KBM-7 (cell line): ENCODE measurements at places on chromosomes 3 and 15.
A peak's percentile ranks its signal among the peaks of the same experiment; 100 is the strongest.

DNA sequence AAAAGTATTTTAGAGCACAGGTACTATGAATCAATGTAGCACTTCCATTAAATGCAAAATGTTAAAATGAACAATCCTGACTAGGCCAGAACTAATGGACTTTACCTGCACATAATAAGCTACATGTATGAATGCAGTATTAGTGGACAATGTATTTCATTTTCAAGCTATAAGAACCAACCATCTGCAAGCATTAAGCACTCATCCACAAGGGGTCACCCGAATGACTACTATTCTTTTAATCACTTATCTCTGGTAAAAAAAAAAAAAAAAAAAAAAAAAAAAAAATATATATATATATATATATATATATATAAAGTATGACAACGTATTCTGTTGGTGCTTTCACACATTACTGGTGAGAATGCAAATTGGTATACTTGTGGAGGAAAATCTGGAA is 7.2 kb downstream of the HERC1 start:
- DNase-seq = peak; percentile 57

DNA sequence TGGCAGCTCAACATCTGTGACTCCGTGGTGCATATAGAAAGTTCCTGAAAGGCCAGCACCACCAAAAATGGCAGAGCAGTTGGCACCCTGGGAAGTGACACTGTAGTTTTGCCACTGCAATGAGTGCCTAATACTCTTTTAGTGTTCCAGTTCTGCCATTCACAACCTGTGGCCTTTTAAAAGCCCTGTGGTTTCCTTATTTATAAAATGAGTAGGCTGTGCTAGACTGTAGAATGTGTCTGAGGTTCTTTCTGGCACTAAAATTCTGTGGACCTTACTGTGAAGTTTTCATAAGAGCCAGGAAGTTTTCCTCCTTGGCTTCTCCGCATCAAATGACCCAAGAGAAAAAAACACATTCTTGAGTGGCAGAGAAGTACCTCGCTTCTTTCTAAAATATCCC is 74.1 kb downstream of the MME start:
- peak; percentile 5 for DNase-seq

- no peak for DNase-seq
These were observed 204.2 kb upstream of the IGF1R start for GRCh38 chr15:98444138-98444537.

DNA sequence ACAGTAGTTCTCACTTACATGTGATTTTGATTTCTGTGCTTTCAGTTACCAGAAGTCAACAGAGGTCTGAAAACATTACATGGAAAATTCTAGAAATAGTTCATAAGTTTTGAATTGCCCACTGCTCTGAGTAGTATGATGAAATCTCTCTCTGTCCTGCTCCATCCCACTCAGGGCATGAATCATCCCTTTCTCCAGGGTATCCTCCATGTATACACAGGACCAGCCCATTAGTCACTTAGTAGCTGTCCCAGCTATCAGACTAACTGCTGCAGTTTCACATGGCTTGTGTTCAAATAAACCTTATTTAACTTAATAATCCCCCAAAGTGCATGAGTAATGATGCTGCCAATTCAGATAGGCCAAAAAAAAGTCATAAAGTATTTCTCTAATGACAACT is 38.6 kb downstream of the EPHA3 start:
- DNase-seq = no peak

DNA sequence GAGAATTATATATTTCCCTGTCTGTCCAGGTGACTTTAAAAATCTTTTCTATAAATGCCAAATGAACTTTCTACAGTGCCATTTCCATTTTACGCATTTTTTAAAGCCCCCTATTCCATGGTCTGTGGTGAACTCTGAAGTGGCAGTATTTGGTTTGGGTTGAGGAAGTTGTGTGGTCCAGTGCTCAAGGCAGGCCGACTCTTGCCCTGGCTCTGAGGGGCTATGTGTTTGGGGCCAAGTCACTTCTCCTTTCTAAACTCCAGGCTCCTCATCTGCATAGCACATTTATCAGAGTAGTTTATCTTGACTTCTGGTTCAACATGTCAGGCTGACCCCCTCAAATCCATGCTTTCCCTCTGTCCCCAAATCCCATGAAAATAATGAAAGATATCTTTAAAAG is 14.1 kb downstream of the TTC21A start:
- DNase-seq = peak; percentile 71

- peak; percentile 79 for DNase-seq
These were observed 30.0 kb upstream of the NR2E3 start for GRCh38 chr15:71780115-71780976.

GRCh38 chr15:90946538-90946937 is 8.1 kb upstream of the RCCD1 start:
- no peak for DNase-seq

- no peak for DNase-seq
These were observed 435.0 kb upstream of the C2CD4B start for GRCh38 chr15:62599791-62600777.

- DNase-seq = no peak
These were observed 15.7 kb downstream of the MEIS2 start for GRCh38 chr15:37084602-37085001.

DNA sequence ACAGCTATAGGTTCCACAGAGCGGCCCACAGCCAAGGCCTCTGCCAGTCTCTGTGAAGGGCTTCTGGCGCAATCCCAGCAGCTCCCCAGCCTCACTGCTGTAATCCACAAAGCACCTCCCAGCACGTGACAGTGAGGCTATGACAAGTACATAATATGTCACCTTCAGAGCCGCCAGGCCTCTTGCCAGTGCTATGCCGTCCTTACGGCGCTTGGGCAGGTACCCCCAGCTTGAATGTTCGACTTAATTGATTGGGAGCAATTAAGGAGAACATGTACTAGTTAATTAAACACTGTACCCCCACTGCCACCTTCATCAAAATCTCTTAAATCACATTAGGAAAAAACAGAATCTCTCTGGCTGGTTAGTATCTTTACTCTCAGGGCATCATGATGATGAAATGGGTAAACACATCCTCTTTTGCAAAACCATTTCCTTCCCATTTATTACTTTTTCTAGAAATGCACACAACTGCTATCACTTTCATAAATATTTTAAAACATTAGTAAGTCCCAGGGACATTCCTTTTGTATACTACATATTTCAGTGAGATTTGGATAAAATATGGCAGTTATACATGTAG is 169.9 kb downstream of the XXYLT1 start:
- no peak for DNase-seq

DNA sequence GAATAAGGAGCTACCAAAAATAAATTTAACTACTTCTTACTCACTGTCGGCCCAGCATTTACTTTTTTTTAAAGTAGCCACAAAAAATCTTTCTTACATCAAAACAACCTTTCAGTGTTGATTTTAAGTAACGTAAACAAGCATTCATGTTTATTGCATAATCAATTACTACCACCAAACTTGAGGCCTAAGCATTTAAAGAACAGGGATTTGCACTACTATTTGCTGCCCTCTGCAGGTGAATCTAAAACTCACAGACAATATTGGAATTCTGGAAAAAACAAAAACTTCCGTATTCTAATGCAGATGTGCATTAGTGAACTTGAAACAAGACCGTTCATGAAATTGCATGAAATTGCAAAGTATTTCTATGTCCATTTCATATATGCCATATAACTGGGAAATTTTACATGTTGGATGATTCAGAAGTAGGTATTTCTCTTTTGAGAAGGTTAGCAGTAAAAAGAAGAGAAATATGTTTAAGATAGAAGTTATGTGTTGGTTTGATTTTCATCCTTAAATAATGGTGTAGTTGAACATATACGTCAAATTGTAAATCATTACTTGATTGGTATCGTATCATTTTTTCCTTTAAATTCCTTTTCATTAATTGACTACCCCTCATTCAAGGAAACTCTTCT is 55.6 kb downstream of the CGGBP1 start:
- DNase-seq = peak; percentile 86

- DNase-seq = no peak
These were observed 3.1 kb downstream of the FOXL2NB start for GRCh38 chr3:138950006-138950644.

GRCh38 chr3:100213891-100214573 is 46.8 kb upstream of the TBC1D23 start:
- no peak for DNase-seq

GRCh38 chr3:186075489-186075888 is 33.4 kb downstream of the ETV5 start:
- no peak for DNase-seq

GRCh38 chr15:19988094-19988660 is 553.4 kb downstream of the GOLGA6L6 start:
- no peak for DNase-seq

DNA sequence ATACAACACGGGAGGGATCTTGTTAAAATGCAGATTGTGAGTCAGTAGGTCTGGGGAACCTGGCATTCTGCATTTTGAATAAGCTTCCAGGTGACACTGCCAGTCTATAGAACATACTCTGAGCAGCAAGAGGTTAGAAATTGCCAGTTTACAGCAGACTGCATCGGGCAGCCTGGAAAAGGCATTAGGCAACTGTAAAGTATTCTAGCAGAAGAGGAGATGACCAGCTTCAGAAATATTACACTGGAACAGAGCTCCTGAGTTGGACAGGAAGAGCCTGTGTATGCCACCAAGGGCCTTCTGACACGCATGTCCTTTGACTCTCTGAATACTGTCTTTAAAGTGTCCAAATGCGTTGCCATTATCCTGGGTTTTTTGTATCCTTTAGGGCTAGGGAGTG is 2.5 kb upstream of the ACAN start:
- no peak for DNase-seq

- no peak for DNase-seq
These were observed 49.2 kb downstream of the FAH start for GRCh38 chr15:80202016-80202315.

GRCh38 chr15:27077790-27078189 is 106.8 kb downstream of the GABRG3 start:
- no peak for DNase-seq

DNA sequence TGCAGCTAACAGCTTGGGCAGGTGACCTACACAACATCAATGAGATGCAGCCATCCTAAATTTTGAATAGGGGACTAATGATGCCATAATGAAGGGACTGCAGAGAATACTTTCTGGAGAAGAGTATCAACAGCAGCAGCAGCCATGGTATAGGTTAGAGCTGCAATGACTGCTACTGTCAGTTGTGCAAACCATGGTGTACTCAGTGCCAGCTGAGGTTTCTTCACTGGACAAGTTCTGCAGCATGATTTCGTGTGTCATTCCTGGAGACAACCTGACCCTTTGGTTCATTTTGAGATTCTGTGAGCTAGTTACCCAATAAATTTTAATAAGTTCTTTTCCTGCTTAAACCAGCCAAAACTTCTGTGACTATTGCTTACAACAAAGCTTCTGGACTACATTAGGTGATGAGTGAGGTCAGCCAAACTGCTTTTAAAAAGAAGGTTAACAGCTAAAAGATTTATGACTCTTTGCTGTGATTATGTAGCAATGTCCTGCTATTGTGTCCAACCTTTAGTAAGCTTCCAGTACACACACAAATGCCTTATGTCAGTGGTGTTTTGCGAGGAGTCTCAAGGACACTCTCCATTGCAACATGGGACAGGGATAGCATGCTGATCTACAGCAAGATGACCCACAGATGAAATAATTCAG is 4.8 kb upstream of the DAZL start:
- DNase-seq = no peak

- peak; percentile 93 for DNase-seq
These were observed at the start of gene GHRL for GRCh38 chr3:10292505-10293419. GHRL (minus strand) TSS chr3:10292947; CDS start chr3:10290180, 2,767 bp downstream.

- DNase-seq = no peak
These were observed 587.0 kb upstream of the GRM7 start for GRCh38 chr3:6273878-6274277.

- peak; percentile 51 for DNase-seq
These were observed 116.2 kb downstream of the CHSY1 start for GRCh38 chr15:101135532-101136166.

- no peak for DNase-seq
These were observed 528.4 kb upstream of the PROK2 start for GRCh38 chr3:72313308-72313707.

DNA sequence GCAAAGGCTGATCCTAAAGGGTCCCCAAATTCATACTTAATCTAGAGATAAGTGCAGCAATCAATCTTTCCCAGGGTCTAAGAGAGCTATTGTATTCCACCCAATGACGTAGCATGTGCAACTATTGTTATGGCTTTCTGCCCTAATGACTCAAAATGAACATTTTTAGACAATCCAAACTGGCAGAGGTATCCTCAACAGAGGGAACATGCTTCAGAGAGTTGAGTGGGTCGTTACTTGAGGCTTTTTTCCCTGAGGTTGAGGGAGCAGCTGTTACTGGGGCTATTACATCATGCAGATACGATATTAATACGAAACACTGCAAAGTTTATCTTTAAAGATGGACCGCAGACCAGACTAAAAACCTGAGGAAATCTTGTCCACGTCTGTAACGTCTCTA is 278.3 kb upstream of the WNT5A start:
- no peak for DNase-seq

DNA sequence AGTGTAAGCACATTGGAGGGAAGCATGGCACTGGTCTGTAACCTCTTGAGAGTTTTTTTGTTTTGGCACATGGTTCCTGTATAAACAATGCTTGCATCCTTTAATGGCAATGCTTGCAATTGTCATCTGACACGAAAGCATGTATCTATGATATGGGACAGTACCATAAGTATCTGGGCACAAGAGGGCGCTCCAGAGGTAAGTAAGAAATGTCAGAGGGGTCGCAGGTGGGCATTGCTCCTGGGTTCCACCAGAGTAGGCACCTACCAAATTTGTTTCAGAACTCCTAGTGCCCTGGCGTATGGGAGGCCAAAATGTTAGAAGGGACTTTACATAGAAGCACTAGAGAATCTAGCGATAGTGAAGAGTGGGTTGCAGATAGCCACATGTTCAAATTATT is 58.7 kb upstream of the BCHE start:
- DNase-seq = peak; percentile 29

DNA sequence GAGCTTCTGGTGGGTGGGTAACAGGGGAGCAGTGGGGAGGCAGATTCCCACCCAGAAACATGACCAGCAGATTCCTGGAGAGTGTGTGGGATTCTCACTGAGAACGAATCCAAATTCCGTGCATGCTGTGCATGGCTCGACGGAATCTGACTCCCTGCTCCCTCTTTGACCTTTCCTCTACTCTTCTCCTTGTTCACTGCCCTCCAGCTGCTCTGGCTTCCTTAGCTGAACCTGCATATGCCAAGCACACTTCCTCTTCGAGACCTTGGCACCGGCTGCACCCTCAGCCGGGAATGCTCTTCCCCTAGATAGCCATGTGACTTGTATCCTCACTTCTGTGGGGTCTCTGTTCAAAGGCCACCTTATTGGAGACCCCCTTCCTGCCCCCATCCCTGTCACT is 6.3 kb downstream of the INSYN1 start:
- DNase-seq = no peak

GRCh38 chr15:73927003-73927475 is 777 bp downstream of the LOXL1 start:
- DNase-seq = peak; percentile 69

GRCh38 chr3:160921020-160921635 is 165.1 kb downstream of the PPM1L start:
- peak; percentile 47 for DNase-seq

DNA sequence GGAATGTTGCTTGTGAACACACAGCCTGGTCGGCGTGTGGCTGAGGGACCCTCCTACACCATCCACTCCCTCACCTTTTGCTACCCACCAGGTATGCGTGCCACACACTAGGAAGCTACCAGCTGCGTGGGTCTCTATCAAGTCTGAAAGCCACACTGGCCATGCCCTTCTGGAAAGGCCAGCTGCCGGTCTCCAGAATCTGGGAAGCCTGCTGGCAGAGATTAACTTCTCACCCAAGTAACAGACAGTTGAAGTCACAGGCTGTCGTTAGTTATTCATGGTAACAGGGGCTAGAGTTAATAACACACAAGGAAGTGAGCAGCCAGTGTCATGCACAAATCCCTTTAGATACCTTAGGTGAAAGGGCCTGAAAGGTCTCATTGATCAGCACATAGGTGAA is 48.1 kb downstream of the SUSD5 start:
- no peak for DNase-seq
